ENCODE measurements at places on chromosomes 2 and 18. TPM values are rescaled to one million over a fixed set of nuclear protein-coding genes. Genes with fewer than 3 reads are reported as not detected.

Gene DSG1
- total RNA-seq, result not detected

DNA sequence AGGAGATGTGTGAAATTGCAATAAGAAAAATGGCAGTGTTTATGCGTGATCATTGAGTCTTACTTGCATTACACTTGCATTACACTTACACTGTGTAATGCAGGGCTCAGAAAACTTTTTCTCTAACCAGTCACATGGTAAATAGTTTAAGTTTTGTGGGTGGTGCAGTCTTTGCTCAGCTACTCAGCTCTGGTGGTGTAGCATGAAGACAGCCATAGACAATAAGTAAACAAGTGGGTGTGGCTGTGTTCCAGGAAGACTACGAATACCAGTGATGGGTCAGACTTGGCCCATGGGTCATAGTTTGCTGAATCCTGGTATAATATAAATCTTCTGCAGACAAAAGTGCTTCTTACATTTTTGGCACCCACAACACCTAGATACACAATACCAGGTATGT, 115.6 kb upstream of the CYP1B1 start:
- no peak for DNase-seq
- H3K27me3 ChIP-seq, result no peaks in the 10 kb centered on the region
- no peaks in the 10 kb centered on the region for H3K36me3 ChIP-seq
- H3K4me1 ChIP-seq, result no peaks in the 10 kb centered on the region
- no peak overlapping the region for H3K4me3 ChIP-seq

DNA sequence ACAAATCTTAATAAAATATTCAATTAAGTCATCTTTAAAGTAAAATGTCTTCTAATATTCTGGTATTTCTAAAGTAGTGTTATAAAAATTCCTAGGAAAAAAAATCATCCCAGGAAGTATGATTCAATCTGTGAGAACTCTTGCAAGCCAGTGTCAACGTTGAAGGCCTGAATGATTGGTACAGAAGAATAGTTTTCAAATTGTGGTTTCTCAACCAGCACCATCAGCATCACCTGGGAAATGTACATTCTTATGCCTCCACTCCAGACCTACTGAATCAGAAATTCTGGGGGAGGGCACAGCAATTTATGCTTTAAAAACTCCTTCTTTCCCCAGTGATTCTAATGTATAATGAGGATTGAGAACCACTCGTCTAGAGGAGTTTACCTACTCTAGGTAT, 62.3 kb upstream of the C2orf15 start:
- no peaks in the 10 kb centered on the region for H3K36me3 ChIP-seq
- H3K27me3 ChIP-seq, result no peaks in the 10 kb centered on the region
- DNase-seq, result no peak
- H3K27ac ChIP-seq, result no peak overlapping the region

DNA sequence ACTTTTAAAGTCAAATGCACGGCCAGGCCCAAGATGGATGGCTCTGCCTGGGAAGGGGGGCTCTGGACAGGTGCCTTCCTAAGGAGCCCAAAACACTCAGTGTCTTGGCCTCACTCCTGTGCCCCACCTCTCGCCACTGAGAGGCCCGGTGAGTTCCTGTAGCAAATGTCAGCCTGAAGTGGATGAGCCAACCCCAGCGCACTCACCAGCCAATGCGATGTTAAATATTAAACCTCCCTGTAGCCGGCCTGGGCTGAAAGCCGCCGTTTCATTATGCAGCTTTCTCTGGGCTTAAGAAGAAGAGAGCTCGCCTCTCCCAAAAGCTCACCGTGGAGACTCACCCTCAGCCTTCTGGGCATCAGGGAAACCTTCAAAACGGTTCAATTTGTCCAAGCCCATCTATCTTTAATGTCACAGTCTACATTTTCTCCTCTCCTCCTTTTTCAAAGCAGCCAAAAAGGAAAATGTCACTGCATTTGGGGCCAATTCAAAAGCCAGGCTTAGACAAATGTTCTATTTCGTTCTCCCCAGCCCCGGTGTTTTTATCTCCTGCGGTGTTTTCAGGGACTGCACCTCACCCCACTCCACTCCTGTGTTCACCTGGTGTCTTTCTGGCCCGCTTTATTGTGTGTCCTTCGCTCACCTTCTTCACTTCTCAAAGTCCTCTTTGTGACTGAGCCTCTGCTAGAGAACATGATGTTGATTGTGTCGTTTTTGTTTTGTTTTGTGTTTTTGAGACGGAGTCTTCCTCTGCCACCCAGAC, 124.0 kb downstream of the NRP2 start:
- H3K36me3 ChIP-seq, result no peaks in the 10 kb centered on the region
- no peaks in the 10 kb centered on the region for H3K27me3 ChIP-seq
- no peaks in the 10 kb centered on the region for H3K4me1 ChIP-seq
- H3K27ac ChIP-seq, result no peak overlapping the region
- no peak overlapping the region for H3K4me3 ChIP-seq

All from ascending aorta (tissue), 2 donors.